Activated CD4-positive, alpha-beta T cell treated with anti-CD3 and anti-CD28 coated beads for 24 hours (primary cell): ENCODE measurements at places on chromosomes 12 and 14.

DNA sequence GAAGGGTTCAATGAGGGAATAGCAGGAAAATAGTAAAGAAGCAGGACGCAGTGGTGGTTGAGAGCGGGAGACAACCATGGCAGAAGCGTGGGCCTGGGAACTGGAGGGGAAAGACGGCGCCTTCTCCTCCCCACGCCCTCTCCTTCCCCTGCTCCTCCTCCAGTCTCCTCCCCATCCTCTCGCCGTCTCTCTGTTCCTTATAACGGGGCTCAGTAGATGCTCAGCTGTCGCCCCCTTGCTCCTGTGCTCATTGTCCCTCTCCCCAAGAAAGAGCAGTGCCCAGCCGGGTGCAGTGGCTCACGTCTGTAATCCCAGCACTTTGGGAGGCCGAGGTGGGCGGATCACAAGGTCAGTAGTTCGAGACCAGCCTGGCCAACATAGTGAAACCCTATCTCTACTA lies 142.0 kb downstream of the BCL11B start:
- DNase-seq, result no peak

DNA sequence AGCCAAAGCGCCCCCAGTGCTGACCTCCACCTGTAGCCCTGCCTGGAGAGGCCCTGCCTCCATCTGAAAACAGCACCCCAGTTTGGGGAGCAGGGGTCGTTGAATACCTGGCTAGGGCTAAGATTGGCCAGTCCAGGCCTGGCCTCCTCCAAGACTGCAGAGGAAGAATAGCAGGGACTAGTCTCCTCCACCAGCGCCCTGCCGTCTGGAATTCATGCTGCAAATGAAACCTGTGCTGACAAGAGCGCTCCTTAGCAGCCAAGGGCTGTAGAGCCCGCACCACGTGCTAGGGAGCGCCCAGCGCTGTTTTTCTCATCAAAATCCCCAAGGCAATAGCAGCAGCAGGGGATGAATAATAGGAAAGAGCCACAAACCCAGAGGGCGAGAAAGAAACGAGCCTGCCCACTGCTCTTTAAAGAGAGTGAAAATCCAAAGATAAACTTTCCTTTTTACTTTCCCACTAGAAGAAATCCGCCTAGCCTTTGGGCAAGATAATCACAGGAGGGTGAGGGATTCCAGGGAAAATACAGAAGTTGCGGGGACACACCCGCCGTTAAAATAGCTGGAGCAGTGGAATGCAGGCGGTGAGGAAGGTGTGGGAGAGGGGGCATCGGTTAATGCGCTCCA lies 3.3 kb downstream of the COL2A1 start:
- DNase-seq, result no peak

GRCh38 chr14:50794068-50794645 lies 36.8 kb downstream of the NIN start:
- DNase-seq, result no peak

DNA sequence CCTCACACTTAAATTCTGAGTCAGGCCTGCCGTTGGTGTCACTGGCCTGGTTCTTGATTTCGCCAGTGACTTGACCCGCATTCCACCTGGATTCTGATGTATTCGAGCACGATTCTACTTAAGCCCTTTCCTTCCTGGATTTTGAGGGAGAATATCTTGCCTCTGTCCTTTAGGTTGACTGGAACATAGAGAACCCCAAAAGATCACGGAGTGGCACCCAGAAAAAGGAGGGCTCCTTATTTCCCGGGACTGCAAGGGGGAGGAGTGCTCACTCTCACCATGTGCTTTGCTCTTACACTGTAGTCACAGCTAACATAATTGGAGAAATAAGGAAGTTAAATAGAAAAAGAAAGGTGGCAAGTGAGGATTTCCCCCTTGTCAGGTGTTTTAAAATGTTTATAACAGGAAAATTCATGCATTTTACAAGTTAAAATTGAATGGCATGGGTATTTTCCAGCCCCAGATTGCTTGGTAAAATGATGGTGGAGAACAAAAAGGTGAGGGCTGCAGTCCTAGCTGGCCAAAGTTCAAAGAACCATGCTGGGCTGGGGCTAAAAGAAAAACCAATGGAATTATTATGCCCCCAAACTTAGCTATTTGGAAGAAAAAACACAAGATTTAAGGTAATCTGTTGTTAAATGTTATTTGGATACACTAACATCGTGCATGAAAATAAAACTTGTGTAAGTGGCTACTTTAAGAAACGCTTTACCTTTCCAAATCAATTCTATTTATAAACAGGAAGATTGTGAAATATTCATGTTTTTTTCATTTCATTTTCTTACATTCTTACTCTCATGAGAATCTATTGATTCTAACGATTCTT lies 8.9 kb downstream of the FOXA1 start:
- DNase-seq, result no peak

DNA sequence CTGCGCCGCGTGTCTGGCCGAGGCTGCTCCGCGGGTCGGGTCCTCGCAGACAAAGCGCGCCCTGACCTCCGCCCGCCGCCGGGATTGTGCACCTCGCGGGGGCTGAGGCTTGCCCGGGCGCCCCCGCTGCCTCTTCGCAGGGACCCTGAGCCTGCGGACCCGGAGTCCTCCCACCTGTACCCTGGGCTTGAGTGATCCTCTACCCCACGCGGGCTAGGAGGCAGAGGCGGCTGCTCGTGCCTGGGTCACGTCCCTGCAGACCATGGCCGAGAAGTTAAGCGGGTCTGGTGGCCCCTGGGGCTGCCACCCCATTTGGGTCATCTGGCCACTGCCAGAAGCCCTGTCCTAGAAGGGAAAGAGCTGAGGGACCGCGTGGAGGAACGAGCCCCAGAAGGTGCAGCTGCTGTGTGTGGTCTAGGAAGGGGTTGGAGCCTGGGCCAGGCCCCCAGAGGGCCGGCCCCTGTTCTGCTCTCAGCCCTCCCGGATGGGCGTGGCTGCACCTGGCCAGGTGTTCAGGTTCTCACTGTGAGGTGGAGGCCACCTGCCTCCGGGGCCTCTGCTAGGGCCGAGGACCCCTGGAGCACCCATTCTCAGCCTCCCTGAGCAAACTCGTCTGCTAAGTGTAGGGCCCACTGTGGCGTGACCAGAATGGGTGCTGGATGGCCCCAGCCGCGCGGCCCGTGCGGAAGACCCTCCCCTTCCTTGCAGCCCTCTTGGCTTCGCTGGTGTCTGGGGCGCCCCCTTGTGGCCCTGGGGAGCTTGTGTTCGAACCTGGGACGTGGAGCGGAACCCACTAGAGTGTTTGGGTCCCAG lies 49.6 kb downstream of the LRCOL1 start:
- DNase-seq, result peak; percentile 79

DNA sequence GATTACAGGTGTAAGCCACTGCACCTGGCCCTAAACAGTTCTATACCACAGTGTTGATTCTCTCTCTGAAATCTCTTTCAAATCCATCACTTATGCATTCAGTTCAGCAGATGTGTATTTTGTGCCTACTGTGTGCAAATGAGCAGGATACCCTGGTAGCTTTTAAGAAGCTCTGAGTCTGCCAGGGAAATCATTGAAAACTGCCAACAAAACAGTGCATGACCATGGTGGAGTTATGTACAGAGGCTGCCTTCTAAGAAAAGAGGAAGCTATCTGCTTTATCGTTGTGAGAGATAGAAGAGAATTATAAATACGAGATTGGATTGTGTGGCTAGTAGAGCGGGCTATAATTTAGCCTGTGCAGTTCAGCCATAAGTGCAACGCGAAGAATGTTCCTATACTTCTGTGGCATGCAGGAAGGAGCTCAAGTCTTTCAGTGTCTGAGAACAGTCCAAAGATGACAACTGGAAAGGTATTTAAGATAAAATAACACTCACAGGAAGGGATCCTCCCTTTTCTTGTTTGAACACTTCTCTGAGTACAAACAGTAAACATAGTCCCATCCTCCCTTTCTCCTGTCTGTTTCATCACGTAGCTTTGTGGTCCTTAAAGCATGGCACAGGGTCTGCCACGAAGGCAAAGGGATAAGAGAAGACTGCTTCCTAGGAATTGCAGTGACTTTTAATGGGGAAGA lies 4.3 kb downstream of the DIP2B start:
- DNase-seq, result no peak

- no peak for DNase-seq
These were observed 513 bp downstream of the CCNK start for GRCh38 chr14:99481745-99482099.

GRCh38 chr12:109731231-109731731 lies 17.7 kb downstream of the FAM222A start:
- DNase-seq, result no peak

GRCh38 chr12:53543539-53543938 lies 36.3 kb upstream of the NPFF start:
- DNase-seq, result peak; percentile 20

- DNase-seq, result no peak
These were observed 8.6 kb downstream of the ARHGAP9 start for GRCh38 chr12:57470970-57471656.

DNA sequence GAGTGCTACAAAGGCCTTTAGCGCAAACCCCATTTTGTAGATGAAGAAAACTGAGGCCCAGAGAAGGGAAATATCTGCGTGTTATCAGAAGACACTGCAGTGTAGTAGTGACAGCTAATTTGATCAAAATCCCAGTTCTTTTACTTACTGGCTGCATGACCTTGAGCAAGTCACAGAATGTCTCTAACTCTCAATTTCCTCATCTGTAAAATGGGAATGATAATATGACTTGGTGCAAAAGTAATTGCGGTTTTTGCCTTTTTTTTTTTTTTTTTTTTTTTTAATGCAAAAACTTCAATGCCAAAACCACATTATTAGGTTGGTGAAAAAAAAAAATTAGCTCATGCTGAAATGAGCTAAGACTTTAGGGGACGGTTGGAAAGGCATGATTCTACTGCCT lies 69.7 kb downstream of the C12orf75 start:
- no peak for DNase-seq

DNA sequence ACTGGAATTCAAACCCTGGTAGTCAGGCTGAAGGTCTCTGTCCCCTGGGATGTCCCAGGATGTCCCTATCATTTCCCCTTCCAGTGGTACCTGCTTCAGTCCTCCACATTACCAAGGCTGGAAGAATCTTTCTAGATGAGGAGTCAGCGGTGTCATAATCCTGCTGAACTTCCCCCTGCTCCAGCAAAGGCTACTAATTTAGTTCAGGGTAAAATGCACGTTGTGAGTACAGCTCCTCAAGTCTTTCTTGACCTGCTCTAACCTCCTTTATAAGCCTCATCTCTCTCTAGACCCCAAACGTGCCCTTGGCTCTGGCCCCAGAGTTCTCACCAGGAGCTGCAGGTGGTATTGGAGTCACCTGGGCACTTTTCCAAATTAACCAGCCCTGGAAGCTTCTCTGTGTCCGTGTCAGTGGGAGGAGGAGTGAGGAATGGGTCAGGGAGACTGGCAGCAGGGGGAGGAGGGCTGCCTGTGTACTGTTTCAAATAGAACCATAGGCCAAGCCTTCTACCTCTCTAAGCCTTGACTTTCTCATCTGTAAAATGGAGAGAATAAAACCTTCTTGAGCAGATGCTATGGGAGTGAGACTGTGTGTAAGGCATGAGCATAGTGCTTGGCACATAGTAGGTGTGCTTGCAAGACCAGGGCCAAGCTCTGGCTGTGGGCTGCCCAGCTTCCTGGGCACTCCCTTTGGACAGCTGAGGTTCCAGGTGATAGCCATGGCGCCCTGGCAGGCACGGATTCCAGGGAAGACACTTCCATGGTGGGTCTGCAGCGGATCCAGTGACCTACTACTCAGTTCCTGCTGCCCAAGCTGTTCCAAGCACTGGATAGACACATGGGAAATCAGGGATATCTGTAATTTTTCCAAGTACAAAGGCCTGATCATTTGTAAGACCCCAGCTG lies 24.5 kb downstream of the ASB2 start:
- DNase-seq, result no peak

GRCh38 chr14:101729382-101729781 lies 32.1 kb upstream of the PPP2R5C start:
- DNase-seq, result no peak

- no peak for DNase-seq
These were observed 71.1 kb downstream of the AVPR1A start for GRCh38 chr12:63079791-63080502.

DNA sequence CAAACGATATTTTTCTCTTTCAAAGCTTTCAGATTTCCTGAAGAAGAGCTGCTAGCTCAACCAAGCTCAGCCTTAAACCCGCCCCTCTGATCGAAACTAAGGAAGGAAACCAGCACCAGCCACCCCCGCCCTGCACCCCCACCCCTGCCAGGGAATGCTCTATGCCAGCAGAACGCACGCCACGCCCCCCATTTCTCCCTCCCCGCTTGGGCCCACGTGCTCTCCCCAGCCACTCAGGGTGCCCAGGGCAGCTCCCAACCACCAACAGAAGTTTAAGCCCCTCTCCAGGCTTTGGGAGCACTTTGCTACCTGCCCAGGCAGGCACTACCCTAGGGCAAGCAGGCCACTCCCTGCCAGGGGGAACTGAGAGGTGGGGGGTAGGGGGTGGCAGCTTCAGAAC lies 18.8 kb upstream of the KRT78 start:
- no peak for DNase-seq

DNA sequence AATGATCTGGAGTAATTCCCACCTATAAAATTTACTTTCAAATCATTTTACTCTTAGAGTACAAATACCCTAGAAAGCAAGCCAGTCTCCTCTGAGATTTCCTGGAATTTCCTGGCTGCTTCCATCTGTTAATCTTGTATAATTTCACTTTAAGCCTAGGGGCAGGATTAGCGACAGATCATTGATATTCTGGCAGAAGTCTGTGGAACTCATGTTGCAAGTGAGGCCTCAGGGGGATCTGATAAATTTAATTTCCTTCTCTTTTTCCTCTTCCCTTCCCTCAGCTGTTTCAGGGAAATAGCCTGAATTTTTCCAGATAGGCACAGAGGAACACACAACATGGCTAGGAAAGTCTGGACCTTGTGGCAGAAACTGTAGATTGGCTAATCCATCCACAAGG lies 5.9 kb upstream of the KRT6A start:
- DNase-seq, result no peak

- no peak for DNase-seq
These were observed 37.6 kb downstream of the ATG14 start for GRCh38 chr14:55373784-55374705.

DNA sequence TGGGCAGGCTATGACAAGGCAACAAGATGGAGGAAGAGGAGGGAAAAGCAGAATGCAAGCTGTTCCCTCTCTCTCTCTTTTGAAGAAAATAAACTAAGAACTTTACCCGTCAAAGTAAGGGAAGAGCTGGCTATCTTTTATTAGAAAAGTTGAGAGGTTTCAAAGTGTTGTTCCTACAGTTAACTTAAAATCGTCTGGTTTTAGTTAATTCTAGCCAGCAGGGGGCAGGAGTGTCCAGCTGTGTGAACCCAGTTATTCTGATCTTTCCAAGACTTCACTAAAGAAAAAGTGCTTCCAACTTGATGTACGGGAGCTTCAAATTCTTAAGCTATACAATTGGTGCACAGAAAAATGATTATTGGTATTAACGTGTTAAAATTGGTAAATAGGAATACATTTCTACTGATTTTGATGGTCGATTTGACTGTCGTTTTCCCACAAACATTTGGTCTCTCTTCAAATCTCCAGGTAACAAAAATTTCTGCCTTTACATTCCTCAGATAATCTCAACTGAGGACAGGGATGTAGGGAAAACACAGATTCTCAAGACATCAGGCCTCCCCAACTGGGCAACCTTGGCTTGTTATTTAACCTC lies 28.4 kb upstream of the MON2 start:
- DNase-seq, result peak; percentile 34

GRCh38 chr12:51533799-51534198 lies 57.2 kb upstream of the SCN8A start:
- DNase-seq, result no peak
